ENCODE measurements at places on chromosomes 3 and 15. TPM values are rescaled to one million over a fixed set of nuclear protein-coding genes. Genes with fewer than 3 reads are reported as not detected.

The SAMD7 gene
- total RNA-seq = not detected

The SUCNR1 gene
- total RNA-seq = 10.7 TPM

The HRG gene
- total RNA-seq = not detected

The NIPA2 gene
- 42.1 TPM for total RNA-seq

The HCLS1 gene
- 94.5 TPM for total RNA-seq

The C3orf85 gene
- not detected for total RNA-seq

The RAB5A gene
- total RNA-seq = 86.0 TPM

The HTR3E gene
- total RNA-seq = not detected

The CLEC3B gene
- total RNA-seq = 96.6 TPM

The HIGD1A gene
- 169 TPM for total RNA-seq

The THBS1 gene
- 1,389 TPM for total RNA-seq

The GOLGA8Q gene
- total RNA-seq = 15.8 TPM

GRCh38 chr3:48503401-48504050 is 448 bp downstream of the SHISA5 start:
- no peaks in the 10 kb centered on the region for H3K27me3 ChIP-seq
- H3K4me1 ChIP-seq = peaks cover 53% of the 10 kb centered on the region
- peak overlapping the region; percentile 91 for H3K27ac ChIP-seq
- H3K4me3 ChIP-seq = peak overlapping the region; percentile 75

- peaks cover 12% of the 10 kb centered on the region for H3K4me1 ChIP-seq
- no peaks in the 10 kb centered on the region for H3K36me3 ChIP-seq
- H3K27ac ChIP-seq = no peak overlapping the region
- no peak for DNase-seq
- H3K4me3 ChIP-seq = no peak overlapping the region
- no peaks in the 10 kb centered on the region for H3K27me3 ChIP-seq
Observed at GRCh38 chr3:140092848-140093536, 158.0 kb downstream of the CLSTN2 start.

DNA sequence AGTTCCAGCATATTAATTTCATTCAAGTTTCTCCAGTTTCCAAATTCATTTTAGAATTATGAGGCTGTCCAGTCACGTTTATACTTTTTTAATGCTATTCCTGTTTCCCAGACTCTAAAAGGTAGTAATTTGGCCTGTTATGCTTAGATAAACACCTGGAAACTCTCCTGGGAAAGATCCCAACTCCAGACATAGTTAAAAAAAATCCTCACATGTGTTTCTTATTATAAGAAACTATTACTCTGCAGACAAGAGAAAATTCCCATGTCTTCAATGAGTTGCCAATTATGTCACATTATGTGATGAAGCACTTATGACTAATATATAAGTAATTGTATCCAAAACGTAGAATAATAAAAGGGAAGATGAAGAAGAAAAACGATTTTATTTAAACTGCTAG is 137.1 kb upstream of the TMC3 start:
- H3K4me3 ChIP-seq = no peak overlapping the region
- no peaks in the 10 kb centered on the region for H3K36me3 ChIP-seq
- no peak for DNase-seq
- H3K27me3 ChIP-seq = no peaks in the 10 kb centered on the region
- no peak overlapping the region for H3K27ac ChIP-seq

DNA sequence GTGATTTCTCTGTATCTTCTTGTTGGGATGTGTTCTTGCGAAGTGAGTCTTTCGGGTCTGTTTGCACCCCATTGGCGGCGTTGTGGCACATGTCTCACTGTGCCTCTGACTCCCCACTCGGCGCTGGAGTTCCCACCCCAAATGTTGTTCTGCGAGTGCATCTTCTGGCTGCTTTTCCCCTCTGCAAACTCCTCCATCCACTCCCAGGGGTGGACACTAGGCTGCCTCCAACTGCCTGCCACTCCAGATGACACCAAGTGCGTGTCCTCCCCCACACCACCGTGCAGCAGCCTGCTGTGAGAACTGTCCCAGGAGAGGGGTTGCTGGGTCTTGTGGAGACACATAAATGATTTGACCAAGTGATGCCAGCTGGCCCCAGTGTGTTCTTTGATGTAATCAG is 17.6 kb downstream of the EFCC1 start:
- H3K36me3 ChIP-seq = no peaks in the 10 kb centered on the region
- H3K27ac ChIP-seq = no peak overlapping the region
- no peaks in the 10 kb centered on the region for H3K27me3 ChIP-seq
- H3K4me1 ChIP-seq = no peaks in the 10 kb centered on the region

- H3K36me3 ChIP-seq = peaks cover 44% of the 10 kb centered on the region
- H3K27me3 ChIP-seq = no peaks in the 10 kb centered on the region
- H3K4me1 ChIP-seq = peaks cover 41% of the 10 kb centered on the region
- peak overlapping the region; percentile 99 for H3K27ac ChIP-seq
Observed at GRCh38 chr3:101851072-101851770, 1.9 kb downstream of the NFKBIZ start.

DNA sequence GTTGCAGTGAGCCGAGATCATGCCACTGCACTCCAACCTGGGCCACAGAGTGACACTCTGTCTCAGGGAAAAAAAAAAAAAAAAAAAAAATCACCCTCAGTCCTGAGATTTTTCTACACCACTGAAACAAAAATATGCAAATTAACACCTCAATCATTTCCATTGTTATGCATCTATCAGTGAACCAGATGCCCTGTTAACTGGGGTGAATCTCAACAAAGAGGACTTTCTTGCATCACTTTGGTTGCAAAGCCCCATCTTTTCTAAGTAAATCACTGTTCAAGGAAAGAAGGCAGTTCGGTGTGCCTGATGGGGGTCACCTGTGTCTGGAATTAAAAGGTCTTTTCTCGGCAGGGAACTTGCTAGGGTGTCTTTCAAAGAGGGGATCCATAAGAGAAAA is 421.6 kb downstream of the EPHB1 start:
- no peak for DNase-seq
- no peaks in the 10 kb centered on the region for H3K4me1 ChIP-seq
- H3K27ac ChIP-seq = no peak overlapping the region
- H3K4me3 ChIP-seq = no peak overlapping the region
- no peaks in the 10 kb centered on the region for H3K36me3 ChIP-seq
- no peaks in the 10 kb centered on the region for H3K27me3 ChIP-seq

DNA sequence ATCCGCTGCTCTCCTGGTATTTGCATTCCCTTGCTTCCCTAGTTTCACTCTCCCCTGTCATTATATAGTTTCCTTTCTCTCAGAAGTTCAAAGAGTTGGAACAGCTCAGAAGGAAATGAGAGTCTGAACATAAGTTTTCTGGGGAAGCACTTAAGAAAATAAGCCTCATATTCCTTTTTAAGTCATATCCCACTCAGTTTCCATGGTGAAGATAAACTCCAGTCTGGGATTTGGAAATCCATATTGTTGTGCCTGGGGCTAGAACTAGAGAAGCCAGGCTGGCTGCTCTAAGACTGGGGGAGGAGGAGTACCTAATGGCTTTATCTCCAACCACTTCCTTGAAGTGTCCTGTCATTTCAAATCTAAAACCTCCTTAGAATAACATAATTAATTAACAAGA is 134.2 kb upstream of the ALCAM start:
- H3K27me3 ChIP-seq = no peaks in the 10 kb centered on the region
- H3K4me3 ChIP-seq = no peak overlapping the region
- no peaks in the 10 kb centered on the region for H3K4me1 ChIP-seq

GRCh38 chr15:78907577-78907976 is 34.9 kb downstream of the MORF4L1 start:
- H3K4me3 ChIP-seq = no peak overlapping the region
- peaks cover 42% of the 10 kb centered on the region for H3K36me3 ChIP-seq
- H3K4me1 ChIP-seq = peaks cover 65% of the 10 kb centered on the region
- peak overlapping the region; percentile 39 for H3K27ac ChIP-seq
- no peak for DNase-seq

DNA sequence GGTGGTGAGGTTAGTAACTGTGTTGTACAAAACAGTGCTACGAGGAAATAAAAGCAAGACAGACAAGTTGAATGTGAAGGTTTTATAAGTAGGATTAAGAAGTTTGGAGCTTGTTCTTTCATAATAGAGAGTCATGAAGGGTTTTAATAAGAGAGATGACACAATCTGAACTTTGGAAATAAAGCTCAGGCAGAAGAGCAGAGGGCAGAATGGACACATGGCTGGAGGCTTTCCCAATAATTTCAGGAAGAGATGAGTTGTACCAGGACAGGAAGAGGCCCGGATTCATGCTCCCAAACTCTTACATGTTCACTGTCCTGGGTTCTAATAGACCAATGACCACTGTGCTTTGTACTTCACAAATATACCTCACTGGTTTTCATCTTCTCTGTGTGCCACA is 194.8 kb downstream of the SLC9A9 start:
- no peaks in the 10 kb centered on the region for H3K27me3 ChIP-seq
- no peak for DNase-seq
- H3K27ac ChIP-seq = no peak overlapping the region
- no peak overlapping the region for H3K4me3 ChIP-seq
- no peaks in the 10 kb centered on the region for H3K36me3 ChIP-seq

GRCh38 chr15:69706353-69707097 is 253.9 kb downstream of the RPLP1 start:
- H3K4me3 ChIP-seq = no peak overlapping the region
- no peak overlapping the region for H3K27ac ChIP-seq
- DNase-seq = no peak
- H3K4me1 ChIP-seq = no peaks in the 10 kb centered on the region
- H3K36me3 ChIP-seq = no peaks in the 10 kb centered on the region
- H3K27me3 ChIP-seq = no peaks in the 10 kb centered on the region

GRCh38 chr3:102068327-102068726 is 219.0 kb downstream of the NFKBIZ start:
- H3K4me1 ChIP-seq = peaks cover 28% of the 10 kb centered on the region
- H3K36me3 ChIP-seq = no peaks in the 10 kb centered on the region
- H3K27me3 ChIP-seq = no peaks in the 10 kb centered on the region
- H3K4me3 ChIP-seq = no peak overlapping the region
- no peak for DNase-seq

- DNase-seq = no peak
- H3K36me3 ChIP-seq = peaks cover 9% of the 10 kb centered on the region
- peak overlapping the region; percentile 98 for H3K4me3 ChIP-seq
- peaks cover 11% of the 10 kb centered on the region for H3K4me1 ChIP-seq
- H3K27me3 ChIP-seq = no peaks in the 10 kb centered on the region
Observed at GRCh38 chr3:184361932-184362667, 590 bp downstream of the POLR2H start.

GRCh38 chr15:41336549-41336948 is 3.9 kb downstream of the NUSAP1 start:
- no peaks in the 10 kb centered on the region for H3K4me1 ChIP-seq
- H3K36me3 ChIP-seq = no peaks in the 10 kb centered on the region
- no peak for DNase-seq
- no peak overlapping the region for H3K27ac ChIP-seq
- H3K27me3 ChIP-seq = no peaks in the 10 kb centered on the region
- no peak overlapping the region for H3K4me3 ChIP-seq

DNA sequence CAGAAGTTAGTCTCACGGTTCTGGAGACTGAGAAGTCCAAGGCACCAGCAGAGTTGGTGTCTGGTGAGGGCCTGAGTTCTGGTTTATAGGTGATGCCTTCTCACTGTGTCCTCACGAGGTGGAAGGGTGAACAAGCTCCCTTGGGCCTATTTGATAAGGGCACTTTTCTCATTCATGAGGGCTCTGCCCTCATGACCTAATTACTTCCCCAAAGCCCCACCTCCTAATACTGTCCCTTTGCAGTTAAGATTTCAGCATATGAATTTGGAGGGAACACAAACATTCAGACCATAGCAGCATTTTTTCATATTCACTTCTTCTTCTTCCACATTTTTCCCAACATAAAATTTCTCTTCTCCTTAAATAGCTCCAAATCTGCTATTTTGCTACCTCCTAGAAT is 41.5 kb downstream of the TMEM41A start:
- no peak for DNase-seq
- no peaks in the 10 kb centered on the region for H3K4me1 ChIP-seq
- no peak overlapping the region for H3K4me3 ChIP-seq
- H3K27ac ChIP-seq = no peak overlapping the region

GRCh38 chr3:179072100-179072438 is 460 bp upstream of the ZMAT3 start:
- DNase-seq = no peak
- H3K4me3 ChIP-seq = peak overlapping the region; percentile 93
- H3K36me3 ChIP-seq = no peaks in the 10 kb centered on the region
- no peaks in the 10 kb centered on the region for H3K27me3 ChIP-seq

GRCh38 chr3:45103753-45104714 is 42.1 kb downstream of the CDCP1 start:
- no peak overlapping the region for H3K27ac ChIP-seq
- H3K27me3 ChIP-seq = no peaks in the 10 kb centered on the region
- H3K36me3 ChIP-seq = no peaks in the 10 kb centered on the region

GRCh38 chr3:127740136-127740915 is 67.6 kb downstream of the ABTB1 start:
- H3K36me3 ChIP-seq = no peaks in the 10 kb centered on the region
- no peak overlapping the region for H3K4me3 ChIP-seq
- H3K27me3 ChIP-seq = no peaks in the 10 kb centered on the region
- DNase-seq = no peak

- H3K4me3 ChIP-seq = no peak overlapping the region
- no peaks in the 10 kb centered on the region for H3K36me3 ChIP-seq
- H3K4me1 ChIP-seq = no peaks in the 10 kb centered on the region
- no peak overlapping the region for H3K27ac ChIP-seq
Observed at GRCh38 chr15:31248263-31248662, 78.4 kb upstream of the KLF13 start.

Measured in thoracic aorta (tissue), 2 donors.